ENCODE measurements at places on chromosomes 12 and 14. TPM values are rescaled to one million over a fixed set of nuclear protein-coding genes. Genes with fewer than 3 reads are reported as not detected.
A peak's percentile ranks its signal among the peaks of the same experiment; 100 is the strongest.

The RTL1 gene
- not detected for total RNA-seq

The IAPP gene
- not detected for total RNA-seq

The STON2 gene
- 3.3 TPM for total RNA-seq

The CEBPE gene
- total RNA-seq: not detected

The CACNA1C gene
- 6.0 TPM for total RNA-seq

The CYP46A1 gene
- total RNA-seq: 0.36 TPM

The MED6 gene
- total RNA-seq: 19.7 TPM

The CLEC4D gene
- not detected for total RNA-seq

The SLC6A13 gene
- not detected for total RNA-seq

The C12orf50 gene
- total RNA-seq: not detected

DNA sequence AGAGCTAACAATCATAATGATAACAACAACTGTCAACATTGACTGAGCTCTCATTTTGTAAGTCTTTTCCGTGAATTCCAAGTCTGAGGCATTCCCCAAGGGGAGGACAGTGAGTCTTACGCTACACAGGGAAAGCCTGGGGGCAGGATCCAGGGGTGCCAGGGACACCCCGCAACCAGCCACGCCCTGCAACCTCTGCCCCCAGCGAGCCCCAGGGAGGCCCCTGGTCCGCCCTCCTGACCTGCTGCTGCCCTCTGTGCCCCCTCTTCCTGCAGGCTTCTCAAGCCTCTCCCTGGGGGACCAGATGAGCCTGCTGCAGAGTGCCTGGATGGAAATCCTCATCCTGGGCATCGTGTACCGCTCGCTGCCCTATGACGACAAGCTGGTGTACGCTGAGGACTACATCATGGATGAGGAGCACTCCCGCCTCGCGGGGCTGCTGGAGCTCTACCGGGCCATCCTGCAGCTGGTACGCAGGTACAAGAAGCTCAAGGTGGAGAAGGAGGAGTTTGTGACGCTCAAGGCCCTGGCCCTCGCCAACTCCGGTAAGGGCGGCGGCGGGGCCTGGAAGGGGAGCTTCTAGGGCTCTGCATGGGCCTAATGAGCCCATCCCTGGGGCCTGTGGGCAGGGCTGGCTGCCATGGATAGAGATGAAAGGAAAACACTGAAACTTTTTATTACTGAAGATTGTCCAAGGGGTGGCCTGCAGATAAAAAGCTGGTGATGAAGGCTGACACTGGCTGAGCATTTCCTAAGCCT is 115.4 kb downstream of the ESRRB start:
- DNase-seq: no peak

DNA sequence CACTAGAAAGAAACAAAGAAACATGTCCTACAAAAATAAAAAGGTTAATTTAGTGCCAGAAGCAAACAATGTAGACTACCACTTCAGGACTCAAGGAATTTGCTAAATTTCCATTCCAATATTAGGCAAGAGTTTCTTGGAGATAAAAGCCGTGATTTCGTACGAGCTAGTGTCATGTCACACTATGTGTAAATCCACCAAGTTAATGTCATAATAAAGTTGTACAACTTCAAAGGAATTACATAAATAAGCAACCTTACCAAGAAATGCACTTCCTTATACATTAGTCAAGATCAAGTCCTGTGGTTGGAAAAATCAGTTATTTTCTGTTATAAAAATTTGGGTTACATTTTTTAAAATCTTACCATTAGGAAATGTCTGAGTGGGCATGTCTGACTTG is 1222.8 kb downstream of the GALC start:
- DNase-seq: no peak

- no peak for DNase-seq
These were observed 353.0 kb downstream of the PAWR start for GRCh38 chr12:79337662-79338290.

DNA sequence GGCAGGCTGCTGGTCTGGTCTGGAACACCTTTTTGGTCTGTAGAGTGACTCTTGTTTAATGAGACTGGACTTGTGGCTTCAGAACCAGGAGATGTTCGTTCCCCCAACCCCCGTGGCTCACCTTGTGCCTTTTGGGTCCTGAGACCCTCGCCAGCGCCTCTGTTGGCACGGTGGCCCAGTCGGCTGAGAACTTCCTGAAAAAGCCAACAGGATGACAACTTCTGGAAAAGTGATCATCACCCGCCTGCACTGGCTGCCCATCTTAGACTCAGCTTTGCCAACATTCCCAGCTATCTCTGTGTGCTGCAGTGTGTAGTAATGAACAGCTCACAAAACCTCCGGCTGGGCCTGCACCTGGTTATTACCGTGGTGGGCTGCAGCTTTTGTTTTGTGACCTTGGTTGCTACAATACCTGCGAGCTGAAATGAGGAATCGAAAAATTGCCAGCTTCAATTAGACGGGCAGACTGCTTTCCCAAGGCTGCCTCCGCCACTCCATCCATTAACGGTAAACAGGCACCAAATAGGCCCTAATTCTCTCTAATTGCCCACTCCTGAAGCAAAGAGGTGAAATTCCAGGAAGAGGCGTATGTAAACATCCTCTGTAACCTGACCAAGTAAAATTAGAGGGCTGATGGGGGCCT is 16.0 kb downstream of the MEG3 start:
- no peak for DNase-seq

DNA sequence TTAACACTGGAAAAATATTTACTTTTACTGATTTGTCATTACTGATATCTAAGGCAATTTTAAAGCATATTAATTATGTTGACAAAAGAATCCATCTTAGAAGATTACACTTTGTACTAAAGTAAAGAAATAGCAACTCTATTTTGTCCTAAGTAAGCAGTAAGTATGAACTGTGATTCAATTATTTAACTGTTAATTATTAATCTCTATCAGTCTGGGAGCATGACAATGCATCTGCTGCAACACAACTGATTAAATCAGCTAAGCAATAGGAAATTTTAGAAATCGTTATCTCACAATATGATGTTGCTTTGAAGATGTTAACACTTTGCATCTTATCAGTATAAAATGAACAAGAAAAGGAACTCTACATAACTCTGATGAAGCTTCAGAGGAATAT is 172.3 kb downstream of the DPY19L2 start:
- DNase-seq: no peak

DNA sequence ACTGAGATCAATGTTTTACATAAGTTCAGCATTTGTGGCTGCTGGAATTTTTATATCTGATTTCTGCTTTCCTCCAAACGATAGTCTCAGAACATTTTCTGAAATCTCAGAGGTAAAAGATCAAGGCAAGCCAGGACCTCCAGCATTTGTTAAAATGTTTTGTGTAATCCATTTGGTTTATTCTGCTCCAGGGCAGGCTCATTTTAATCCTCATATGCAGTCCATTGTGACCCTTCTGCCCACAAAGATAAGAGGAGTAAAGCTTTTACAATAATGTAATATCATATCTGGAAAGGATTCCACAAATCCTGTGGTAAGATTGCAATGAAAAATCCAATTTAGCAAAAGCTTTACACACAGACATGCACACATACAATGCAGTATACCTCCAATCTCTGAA is 55.3 kb upstream of the KCNH5 start:
- DNase-seq: no peak

DNA sequence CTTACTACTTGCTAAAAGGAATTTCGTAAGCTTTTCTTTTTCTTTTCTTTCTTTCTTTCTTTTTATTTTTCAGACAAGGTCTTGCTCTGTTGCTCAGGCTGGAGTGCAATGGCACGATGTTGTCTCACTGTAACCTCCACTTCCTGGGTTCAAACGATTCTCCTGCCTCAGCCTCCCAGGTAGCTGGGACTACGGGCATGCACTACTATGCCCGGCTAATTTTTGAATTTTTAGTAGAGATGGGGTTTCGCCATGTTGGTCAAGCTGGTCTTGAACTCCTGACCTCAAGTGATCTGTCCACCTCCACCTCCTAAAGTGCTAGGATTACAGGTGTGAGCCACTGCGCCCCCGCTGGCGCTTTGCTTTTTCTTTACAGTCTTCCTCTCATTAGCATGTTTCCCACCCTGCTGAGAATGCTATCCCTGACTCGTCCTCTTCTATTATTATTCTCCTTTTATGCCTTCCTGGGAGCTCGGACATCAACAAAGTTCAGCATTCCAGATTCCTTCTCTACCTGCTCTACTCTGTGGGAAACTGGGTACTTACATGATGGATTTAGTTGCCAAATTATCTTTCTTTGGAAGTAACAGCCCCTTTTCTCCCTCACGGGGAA is 3.1 kb downstream of the MTHFD1 start:
- DNase-seq: no peak

DNA sequence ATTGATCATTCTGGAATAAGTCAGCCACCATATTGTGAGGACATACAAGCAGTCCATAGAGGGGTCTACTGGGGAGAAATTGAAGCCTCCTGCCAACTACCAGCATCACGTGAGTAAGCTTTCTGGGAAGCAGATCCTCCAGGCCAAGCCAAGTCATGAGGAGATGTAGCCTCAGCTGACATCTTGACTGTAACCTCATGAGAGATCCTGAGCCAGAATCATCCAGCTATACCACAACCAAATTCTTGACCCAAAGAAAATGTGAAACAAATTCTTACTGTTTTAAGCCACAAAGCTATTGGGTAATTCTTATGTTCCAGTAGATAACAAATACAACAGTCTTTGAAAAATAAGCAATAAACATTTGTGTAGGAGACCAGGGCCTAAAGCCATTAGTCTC is 479.4 kb upstream of the DCN start:
- peak; percentile 1 for DNase-seq

DNA sequence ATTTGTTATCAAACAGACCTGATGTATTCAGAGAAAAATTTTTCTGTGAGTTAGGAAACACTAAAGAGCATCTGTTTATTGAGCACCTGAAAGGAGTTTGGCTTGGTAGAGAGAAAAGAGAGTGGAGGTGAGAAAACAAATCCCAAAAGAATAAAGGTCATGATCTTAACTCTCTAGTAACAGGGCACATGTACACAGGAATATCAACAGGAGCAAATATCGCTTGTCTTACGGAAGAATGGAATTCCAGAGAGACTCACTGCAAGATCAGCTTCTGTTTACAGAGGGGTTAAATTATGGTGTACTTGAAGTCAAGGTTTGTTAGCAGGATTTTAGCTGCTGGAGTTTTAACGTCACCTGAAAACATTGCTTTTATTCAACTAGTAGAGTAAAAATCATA is 78.8 kb downstream of the SPPL3 start:
- no peak for DNase-seq

DNA sequence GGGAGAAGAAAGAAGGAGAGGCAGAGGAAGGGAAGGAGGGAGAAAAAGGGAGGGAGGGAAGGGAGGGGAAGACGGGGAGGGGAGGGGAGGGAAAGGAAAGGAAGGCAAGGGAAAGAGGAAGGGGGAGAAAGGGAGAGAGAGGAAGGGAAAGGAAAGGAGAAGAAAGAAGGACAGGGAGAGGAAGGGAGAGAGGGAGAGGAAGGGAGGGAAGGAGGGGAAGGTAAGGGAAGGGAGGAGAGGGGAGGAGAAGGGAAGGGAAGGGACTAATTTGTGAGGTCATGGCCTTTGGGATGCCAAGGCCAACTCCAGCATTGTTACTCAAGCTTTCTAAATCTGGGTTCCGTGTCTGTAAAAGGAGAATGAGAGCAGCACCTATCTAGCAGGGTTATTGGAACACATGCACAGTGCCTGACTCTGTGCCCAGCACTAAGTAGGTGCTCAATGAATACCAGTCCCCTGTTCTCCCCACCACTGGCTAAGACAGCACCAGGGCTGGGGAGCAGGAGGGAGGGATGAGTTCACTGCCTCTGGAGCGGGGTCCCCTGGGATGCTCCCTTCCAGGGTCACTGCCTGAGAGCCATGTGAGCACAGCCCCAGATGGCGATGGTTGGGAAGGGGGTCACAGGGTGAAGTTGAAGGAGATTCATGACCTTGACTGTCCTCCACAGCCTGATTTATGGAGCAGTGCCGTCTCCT is 560.1 kb upstream of the TBX3 start:
- no peak for DNase-seq

DNA sequence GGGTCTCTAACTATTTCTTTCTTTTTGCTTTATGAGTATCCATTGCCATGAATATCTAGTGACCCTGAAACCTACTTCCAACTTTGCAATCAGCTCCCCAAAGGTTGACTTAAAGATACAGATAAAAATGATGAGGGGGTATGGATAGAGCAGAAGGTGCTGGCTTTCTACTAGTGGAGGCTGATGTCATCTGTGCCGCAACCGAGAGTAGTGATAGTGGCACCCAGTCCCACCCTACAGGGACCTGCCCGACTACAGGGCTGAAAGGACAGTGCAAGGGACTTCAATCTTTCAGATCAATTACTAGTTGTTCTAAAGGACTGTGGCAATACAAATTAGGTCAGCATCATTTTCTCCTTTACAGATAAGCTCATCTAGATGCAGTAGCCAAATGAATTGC is 806.0 kb downstream of the VRK1 start:
- DNase-seq: no peak

- peak; percentile 20 for DNase-seq
These were observed 24.8 kb downstream of the PLEK2 start for GRCh38 chr14:67387195-67387594.

DNA sequence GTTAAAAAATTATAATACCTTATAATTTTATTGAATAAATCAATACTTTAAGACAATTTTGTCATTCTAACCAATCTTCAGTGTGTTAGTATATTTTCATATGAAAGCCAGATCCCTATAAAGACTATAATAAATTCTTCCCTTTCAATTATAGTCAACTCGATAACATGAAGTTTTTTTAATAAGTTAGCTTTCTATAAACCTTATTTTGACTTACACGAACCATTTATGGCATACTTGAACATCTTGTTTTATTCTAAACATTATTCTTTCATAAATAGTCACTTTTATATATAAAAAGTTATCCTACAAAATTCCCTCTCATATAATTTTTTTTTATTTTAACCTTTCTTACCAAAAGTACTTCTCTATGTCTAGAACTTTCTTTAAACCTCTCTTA is 1002.3 kb downstream of the TMEM121 start:
- DNase-seq: no peak

DNA sequence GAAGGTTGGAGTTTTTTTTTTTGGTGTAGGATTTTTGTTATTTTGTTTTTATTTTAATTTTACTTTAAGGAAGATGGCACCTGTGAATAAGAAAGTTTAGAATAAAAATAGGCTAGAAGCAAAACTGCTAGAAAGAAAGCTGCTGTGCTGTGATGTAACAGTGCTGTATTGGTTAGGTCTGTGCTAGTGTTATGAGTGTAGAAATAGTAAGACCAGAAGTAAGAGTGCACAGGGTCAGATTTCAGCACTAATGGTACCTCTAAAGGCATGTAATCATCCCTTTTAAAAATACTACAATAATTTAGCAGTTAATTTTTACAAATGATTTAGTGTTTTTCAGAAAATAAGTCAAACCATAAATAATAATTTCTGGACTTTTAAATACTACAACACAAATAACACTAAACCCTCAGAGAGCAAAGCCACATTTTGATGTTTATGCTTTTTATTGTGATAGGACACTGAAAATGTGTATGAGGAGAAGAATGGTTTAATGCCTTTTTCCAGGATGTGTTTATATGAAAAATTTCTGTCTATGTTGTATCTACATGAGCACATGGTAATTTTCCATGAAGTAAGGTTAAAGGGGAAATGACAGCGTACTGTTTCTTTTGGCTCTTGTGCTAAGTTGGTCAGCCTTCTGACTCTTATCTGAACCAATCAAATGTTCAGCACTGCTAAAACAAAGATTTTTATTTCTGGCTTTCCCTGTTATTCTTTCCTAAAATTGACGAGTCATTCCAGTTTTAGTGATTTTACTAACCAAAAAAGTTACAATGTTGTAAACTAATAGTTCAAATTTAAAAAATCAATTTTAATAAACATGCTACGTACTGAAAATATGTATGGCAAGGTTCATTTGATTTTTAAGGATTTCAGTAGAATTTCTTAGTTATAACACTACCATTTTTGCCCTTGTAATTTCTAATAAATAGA is 96.1 kb downstream of the PPHLN1 start:
- peak; percentile 85 for DNase-seq

GRCh38 chr12:24760162-24760561 is 188.7 kb downstream of the BCAT1 start:
- DNase-seq: no peak

Measured in fibroblast of the aortic adventitia (primary cell).